ENCODE measurements at places on chromosomes 6 and 20.

DNA sequence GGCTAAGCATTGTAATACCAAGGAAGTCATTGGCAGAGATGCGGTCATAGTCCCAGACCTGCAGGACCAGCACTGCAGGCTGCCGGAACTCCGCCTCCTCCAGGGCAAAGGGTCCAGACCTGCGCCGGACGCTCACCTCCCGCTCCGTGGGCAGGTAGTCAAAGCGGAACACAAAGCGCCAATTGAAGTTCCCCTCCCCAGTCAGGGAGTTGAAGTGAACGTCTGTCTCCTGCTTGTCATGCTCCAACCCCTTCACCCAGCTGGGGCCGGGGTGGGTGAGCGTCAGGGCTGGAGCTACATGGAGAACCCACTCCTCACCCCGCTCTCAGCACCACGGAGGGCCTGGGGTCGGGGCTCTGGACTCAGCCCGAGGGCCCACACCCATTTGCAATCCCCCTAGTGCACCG lies 18.2 kb downstream of the ERGIC3 start:
- DNase-seq, result no peak

- no peak for DNase-seq
These were observed 113.1 kb downstream of the SULF2 start for GRCh38 chr20:47672166-47672565.

- DNase-seq, result no peak
These were observed 469.0 kb downstream of the CDC5L start for GRCh38 chr6:44856479-44856878.

GRCh38 chr6:7529141-7529540 lies 12.3 kb upstream of the DSP start:
- DNase-seq, result no peak

GRCh38 chr6:134331256-134331655 lies 13.3 kb upstream of the SGK1 start:
- DNase-seq, result no peak

DNA sequence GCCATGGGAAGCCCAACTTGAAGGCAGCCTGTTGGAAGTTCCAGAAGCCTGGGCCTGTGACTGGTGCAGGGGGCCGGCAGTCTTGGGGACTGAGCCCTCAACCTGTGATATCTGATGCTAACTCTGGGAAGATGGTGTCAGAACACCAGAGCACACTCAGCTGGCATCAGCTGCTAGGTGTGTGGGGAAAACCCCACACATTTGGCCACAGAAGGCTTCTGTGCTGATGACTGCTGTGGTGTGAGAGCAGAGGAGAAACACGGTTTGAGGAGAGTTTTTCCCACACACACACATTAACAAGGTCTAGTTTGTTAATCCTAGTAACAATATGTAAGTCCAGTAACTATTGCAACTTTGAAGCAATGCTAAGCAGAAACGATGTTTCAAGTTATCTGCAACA lies 78.0 kb downstream of the PSMB1 start:
- no peak for DNase-seq

GRCh38 chr20:20212675-20213096 lies 155.2 kb upstream of the INSM1 start:
- no peak for DNase-seq

- no peak for DNase-seq
These were observed 17.8 kb downstream of the SUN5 start for GRCh38 chr20:32986331-32986966.

GRCh38 chr6:31556307-31556706 lies 8.9 kb downstream of the NFKBIL1 start:
- DNase-seq, result no peak

GRCh38 chr20:59182401-59183044 lies 18.9 kb downstream of the ZNF831 start:
- DNase-seq, result no peak

- DNase-seq, result no peak
These were observed 323.3 kb upstream of the RSPO3 start for GRCh38 chr6:126795161-126795560.

GRCh38 chr20:10113746-10114145 lies 79.0 kb downstream of the ANKEF1 start:
- DNase-seq, result no peak

DNA sequence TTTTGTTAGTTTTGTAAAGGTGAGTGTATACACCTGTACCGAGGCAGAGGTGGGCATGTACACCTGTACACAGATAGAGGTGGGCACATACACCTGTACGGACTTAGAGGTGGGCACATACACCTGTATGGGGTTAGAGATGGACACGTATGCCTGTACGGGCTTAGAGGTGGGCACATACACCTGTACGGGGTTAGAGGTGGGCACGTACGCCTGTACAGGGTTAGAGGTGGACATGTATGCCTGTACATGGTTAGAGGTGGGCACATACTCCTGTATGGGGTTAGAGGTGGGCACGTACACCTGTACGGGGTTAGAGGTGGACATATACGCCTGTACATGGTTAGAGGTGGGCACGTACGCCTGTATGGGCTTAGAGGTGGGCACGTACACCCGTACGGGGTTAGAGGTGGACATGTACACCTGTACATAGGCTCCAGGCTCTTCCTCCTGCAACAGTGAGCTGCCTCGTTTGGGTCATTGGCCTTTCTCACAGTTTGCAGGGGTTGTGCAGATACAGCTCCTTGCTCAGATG lies 63.7 kb downstream of the PHACTR3 start:
- DNase-seq, result no peak

- no peak for DNase-seq
These were observed 234.1 kb upstream of the TSHZ2 start for GRCh38 chr20:52738081-52738480.

DNA sequence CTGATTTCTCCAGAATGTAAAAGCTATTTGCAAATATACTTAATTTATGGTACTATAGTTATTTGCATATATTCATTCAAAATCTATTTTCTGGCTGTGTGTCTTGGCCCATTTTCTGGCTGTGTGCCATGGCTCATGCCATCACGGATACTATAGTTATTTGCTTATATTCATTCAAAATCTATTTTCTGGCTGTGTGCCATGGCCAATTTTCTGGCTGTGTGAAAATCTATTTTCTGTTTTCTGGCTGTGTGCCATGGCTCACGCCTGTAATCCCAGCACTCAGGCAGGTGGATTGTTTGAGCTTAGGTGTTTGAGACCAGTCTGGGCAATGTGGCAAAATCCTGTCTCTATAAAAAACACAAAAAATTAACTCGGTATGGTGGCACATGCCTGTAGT lies 28.9 kb upstream of the RIPK1 start:
- DNase-seq, result no peak

GRCh38 chr6:37372116-37372515 lies 18.3 kb downstream of the RNF8 start:
- no peak for DNase-seq

DNA sequence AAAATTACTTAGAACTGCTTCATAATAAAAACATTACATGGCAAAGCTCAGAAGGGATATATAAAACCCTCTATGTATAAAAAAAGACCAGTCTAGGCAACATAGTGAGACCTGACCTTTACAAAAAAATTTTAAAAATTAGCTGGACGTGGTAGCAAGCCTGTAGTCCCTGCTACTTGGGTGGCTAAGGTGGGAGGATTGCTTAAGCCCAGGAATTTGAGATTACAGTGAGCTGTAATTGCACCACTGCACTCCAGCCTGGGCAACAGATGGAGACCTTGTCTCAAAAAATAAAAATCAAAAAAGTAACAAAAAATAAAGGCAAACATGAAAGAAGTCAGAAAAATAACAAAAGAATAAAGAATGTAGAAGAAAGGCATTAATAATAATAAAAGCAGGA lies 21.5 kb upstream of the TPD52L1 start:
- no peak for DNase-seq

GRCh38 chr6:131532580-131533039 lies 40.4 kb upstream of the ARG1 start:
- no peak for DNase-seq

- DNase-seq, result no peak
These were observed 45.6 kb upstream of the ESR1 start for GRCh38 chr6:151761851-151762250.

DNA sequence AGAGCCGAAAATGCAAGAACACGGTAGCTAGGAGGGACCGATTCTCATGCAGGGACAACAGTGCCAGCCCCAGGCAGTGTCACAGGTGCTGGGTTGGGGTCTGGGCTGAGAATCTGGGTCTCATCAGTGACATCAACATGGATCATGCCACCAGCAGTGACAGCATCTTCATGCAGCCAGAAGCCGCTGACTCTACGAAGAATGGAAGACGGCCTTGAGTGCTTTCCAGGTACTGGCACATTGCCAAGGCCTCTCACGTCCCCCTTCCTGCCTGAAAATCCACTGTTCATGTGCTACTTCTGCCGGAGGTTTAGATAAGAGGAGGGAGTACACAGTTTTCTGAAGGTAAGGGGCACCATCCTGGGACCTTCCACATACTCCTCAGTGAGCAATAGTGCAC lies 141.1 kb upstream of the FOXQ1 start:
- peak; percentile 49 for DNase-seq

DNA sequence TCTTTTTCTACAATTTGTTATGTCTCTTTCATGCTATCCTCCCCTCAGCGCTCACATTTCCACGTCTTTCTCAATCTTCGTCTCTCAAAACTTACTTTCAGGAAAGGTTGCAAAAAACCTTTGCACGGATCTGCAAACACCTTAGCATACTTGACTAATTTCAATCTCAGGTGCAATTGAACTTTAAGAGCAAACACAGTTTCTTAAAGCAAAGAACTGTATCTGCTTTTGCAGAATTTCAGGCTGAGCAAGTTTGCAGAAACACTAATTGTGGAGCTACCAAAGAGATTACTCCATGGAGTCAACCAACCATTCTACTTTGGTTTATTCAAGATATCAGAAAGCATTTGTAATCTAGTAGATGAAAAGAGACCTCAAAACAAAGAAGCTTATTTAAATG lies 668.2 kb upstream of the MARCKS start:
- no peak for DNase-seq

DNA sequence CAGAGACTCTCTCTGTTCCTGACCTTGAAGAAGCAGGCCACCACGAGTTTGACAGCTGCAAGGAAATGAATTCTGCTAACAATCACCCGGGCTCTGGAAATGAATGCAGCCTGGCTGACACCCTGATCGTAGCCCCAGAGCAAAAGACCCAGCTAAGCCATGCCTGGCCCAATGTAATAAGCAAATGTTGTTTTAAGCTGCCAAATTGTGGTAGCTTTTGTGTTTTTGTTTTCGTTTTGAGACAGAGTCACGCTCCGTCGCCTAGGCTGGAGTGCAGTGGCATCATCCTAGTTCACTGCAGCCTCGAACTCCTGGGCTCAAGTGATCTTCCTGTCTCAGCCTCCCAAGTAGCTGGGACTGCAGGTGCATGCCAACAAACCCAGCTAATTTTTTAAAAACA lies 3.3 kb upstream of the OXT start:
- no peak for DNase-seq

DNA sequence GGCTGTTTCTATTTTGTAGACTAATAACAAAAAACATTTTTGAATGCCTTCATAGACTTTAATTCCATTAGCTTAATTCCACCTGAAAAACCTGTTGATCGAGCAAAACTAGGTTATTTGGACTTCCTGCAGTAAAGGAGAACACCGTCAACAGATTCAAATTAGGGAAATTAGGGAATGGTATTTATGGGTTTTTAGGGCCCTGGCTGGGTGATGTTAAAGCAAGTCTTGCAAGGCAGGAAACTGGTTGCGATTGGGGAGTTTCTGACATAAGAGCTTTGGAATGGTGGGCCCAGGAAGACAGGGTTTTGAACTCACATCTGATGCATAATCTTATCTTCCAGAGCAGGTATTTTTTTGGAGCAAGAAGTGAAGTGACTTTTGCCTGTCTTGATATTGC lies 40.1 kb upstream of the TFAP2C start:
- DNase-seq, result no peak

GRCh38 chr20:51687630-51688029 lies 80.6 kb downstream of the ATP9A start:
- no peak for DNase-seq

DNA sequence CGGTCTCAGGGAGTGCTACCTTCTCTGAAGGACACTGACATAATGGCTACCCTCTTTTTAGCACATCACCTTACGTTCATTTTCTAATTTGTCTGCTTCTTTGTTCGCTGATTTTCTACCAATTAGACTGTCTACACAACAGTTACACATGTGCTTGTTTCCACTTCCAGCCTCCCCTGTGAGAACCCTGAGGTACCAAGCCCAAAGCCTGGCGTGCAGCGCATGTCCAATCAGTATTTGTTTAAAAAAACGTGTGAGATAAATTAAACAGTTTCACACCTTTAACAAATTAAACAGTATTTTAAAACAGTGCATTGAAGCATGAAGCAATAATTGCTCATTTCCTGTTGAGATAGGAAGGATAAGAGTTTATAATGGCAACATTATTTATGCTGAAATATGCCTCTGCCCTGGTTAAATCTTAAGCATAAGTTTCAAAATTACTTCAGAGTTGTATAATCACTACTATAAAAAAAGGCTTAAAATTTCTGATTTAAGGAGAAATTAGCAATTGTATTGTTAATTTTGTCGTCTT lies 88.9 kb downstream of the MAP3K5 start:
- DNase-seq, result no peak

- peak; percentile 44 for DNase-seq
These were observed 1.3 kb upstream of the LRRC1 start for GRCh38 chr6:53793318-53794136.

DNA sequence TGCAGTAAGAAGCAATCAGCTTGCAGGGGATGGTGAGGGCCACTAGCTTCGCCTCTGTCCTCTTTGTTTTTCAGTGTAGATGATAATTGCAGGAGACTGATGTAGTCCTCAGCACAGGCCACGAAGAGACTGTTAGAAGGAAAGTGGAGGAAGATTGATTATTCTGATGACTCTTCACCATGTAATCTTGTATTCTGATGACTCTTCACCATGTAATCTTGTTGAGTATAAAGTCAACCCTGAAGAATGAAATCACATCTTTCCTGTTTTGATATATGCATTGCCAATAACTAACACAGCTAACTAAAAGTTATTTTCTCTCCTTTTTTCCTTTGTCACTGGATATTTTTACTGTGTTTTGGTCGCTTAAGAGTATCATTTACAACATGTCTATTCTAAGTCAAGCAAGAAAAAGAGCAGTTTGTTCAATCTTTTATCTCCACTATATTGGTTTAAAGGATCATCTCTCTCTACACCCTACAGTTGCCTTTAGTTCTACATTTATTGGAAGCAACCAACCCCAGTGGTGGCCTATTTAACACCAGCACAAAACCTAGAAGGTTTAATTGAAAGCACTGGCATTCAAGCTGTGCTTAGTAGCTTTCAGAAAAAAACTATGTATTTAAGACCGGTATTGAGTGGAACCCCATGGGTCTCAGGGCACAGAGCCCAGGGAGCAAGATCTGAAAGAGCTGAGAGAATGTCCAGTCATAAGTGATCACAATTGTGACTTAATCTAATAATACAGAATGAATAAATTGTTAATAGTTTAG lies 107.2 kb upstream of the BTBD3 start:
- DNase-seq, result no peak

DNA sequence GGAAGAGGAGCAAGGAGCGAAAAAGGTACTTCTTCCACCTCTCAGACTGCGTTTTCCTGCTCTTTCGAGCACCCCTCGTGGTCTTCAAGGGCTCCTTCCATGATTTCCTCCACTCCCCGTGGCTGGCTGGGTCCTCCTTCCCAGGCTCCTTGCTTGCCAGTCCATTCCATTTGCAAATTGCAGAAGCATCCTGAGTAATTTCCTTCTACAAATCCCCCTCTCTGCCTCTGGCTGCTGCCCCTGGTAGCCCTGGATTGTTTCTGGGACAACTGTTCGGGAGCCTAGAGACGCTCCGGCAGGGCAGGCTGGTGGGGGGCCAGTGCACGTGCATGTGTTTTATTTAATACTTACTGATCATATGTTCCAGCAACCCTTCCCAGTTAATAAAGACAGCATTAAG lies 173.1 kb downstream of the ZMYND8 start:
- no peak for DNase-seq
